ENCODE measurements at places on chromosomes 2 and 18.

- DNase-seq, result no peak
Measured at GRCh38 chr18:10560452-10561045, 34.7 kb downstream of the NAPG start.

- DNase-seq, result no peak
Measured at GRCh38 chr2:191813943-191814342, 32.9 kb downstream of the CAVIN2 start.

DNA sequence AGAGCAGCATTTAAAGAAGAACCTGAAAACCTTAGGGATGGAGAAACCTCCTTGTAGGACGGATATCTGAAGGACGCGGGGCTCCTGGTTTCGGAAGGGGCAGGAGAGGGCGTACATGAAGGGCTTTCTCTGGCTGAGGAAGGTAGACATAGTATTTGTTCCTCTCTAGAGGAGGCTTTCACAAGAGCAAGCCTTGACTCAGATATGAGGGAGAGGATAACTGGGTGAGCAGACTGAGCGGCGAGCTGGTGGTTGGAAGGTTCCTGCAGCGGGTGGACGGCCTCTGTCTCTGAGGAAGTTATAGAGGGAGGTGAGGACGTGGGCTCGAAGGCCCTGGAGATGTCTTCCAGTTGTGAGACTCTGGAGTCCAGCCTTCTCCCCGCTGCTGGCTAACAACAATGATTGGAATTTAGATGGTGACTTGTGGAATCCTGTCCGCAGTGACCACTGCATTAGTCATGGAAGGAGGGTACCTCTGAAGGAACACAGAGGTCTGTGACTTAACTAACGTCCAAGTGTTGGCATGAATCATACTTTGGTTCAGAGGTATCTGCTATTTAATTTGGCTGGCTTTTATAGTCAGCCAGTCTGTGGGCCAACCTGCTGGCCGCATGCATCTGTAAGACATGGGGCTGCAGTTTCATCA, 80.9 kb downstream of the ASAP2 start:
- no peak for DNase-seq

GRCh38 chr2:3876221-3876620, 172.8 kb downstream of the DCDC2C start:
- DNase-seq, result no peak

DNA sequence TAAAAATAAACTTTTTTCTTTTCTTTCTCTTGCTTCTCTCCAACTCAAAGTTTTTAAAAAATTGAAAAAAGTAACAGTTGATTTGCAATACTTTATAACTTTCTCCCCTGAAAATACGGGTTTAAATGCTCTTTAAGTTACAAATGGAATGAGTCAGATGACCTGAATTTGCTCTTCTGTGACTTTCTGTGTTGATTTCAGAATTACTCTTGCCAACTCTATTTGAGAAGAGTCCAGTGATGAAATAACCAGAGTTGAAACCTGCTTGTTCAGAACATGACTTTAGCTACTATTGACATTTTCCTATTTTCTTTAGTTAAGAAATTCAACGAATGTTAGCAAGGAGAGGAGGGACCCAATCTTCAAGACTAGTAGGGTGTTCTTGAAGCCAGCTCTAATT, 146.1 kb upstream of the ZSWIM2 start:
- no peak for DNase-seq

DNA sequence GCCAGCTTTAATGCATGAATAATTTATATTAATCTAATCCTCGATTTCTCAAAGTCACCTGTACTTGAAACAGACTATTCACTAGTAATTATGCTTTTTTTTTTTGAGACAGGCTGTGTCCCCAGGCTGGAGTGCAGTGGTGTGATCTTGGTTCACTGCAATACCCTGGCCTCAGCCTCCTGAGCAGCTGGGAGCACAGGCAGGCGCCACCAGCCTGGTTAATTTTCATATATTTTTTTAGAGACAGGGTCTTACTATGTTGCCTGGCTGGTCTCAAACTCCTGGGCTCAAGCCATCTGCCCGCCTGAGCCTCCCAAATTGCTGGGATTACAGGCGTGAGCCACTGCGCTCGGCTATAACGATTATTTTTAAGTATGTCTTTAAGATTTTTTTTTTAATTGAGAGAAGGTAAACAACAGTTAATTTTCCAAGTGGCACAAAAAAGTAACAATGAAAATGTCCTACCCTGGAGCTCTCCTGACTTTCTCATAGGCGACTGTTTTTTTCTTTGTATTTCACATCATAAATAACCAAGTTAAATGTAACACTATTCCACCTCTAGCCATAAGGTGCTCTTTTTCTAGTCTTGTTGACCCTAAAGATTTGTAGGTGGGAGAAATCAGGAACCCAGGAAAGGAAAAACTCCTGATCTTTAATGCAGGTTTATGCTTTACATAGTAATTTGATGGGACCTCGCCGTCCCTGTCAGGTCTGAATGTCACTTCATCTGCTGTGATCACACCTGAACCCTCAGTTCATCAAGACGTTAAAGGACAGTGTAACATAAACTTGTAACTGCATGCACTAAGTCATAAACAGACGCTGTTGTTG, 1.3 kb upstream of the ANKRD12 start:
- DNase-seq, result no peak

DNA sequence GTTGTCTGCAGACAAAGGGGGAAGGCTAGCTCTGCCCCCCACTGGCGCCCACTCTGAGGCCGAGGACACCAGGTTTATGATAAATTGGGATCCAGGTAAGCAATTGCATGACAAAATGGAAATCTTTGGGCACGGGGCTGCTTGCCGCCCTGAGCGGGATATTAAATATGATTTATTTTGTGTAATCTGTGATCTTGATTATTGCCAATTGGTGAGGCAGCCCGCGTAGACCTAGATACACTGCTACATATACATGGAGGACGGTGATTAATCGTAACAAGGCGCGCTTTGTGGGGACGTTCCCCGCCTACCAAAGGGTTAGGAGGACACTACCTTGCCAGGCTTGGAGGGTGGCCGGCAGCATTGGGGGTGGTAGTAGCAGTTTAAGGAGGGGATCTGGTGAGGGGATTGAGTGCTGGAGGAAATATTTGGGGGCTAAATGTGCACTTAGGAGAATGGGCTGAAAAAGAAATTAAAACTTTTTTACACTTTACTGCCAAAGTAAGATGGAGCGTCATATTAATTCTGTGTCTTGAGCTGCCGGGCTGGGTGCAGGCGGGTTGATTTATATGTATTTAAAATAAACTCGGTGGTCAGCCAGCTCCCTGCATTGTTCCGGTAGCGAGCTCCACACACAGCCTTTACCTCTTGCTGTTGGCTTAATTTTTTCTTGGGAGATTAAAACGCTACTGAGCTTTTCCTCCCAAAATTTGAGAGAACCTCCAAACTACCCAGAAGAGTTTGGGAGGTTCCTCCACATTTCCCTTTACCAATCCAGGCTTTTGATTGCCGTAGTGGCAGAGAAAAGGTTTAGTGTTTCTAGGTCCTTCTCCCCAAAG, 4.1 kb downstream of the HOXD3 start:
- no peak for DNase-seq

DNA sequence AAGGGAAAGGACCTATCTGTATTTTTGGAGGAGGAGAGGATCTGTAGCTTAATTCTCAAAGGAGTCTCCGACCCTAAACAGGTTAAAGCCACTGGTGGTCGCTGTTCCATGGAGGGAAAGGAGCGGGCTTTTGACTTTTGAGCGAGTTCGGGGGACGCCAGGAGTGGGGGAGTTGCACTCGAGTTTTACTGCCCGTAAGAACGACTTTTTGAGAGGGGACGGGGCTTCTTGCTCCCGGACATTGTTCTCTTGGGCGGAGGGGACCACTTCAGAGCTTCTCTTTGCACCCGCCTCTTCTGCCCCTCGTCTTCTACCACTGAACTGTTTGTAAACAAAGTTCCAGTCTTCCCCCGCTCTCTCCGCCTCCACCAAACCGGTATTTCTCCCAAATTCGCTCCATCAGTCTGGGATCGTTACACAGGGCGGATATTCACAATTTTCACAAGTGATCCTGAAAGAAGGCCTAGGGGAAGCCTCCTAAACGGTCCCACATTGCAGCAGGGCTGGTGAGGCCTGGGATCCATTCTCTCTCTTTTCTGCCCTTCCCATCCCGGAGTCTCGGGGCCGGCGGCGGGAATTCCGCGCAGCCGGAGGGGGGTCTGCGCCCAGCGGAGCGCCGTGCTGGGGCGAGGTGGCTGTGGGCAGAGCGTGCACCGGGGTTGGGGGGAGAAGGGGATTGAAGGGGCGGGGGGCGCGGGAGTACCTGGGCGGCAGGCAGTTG, 6.6 kb downstream of the DLX2 start:
- DNase-seq, result no peak

GRCh38 chr2:43201497-43201896, 24.9 kb downstream of the ZFP36L2 start:
- DNase-seq, result no peak

DNA sequence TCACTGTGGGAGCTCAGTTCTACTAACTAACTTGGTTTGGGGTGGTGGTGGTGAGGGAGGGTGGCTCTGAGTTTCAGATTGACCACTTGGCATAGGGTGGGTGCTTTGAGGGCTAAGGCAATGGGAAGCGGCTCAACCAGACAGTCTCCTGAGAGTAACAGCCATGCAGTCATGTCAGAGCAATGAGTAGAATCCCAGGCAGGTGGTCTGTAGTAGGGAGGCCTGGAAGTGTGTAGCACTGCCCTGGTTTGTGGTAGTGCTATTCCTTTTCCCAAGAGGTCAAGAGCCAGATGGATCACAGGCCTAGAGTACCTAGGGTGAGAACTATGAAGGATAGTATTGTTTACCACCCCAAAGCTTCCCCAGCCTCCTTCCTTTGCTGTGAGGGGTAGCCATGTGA, 18.7 kb upstream of the RAPH1 start:
- DNase-seq, result no peak

- DNase-seq, result no peak
Measured at GRCh38 chr2:31318361-31319336, 84.7 kb downstream of the EHD3 start.

- DNase-seq, result no peak
Measured at GRCh38 chr2:111011218-111011617, 109.5 kb upstream of the BCL2L11 start.

DNA sequence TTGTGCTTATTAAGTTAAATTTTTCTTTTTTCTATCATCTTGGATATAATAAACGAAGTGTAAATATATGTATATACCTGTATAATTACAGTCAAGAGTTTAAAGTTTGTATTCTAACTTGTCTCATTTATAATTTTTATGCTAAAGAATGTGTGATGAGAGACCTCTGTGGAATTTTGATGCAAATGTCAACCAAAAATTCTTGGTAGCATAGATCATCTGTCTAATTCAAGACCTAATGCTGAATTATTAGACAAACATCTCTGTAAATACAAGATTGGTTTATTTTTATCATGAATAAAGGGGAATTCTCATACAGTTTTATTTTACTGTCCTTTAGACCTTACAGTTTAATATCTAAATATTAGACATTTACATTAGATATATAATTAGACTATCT, 149.2 kb upstream of the VWC2L start:
- DNase-seq, result no peak

GRCh38 chr2:180122874-180123273, 115.8 kb upstream of the CWC22 start:
- DNase-seq, result no peak

DNA sequence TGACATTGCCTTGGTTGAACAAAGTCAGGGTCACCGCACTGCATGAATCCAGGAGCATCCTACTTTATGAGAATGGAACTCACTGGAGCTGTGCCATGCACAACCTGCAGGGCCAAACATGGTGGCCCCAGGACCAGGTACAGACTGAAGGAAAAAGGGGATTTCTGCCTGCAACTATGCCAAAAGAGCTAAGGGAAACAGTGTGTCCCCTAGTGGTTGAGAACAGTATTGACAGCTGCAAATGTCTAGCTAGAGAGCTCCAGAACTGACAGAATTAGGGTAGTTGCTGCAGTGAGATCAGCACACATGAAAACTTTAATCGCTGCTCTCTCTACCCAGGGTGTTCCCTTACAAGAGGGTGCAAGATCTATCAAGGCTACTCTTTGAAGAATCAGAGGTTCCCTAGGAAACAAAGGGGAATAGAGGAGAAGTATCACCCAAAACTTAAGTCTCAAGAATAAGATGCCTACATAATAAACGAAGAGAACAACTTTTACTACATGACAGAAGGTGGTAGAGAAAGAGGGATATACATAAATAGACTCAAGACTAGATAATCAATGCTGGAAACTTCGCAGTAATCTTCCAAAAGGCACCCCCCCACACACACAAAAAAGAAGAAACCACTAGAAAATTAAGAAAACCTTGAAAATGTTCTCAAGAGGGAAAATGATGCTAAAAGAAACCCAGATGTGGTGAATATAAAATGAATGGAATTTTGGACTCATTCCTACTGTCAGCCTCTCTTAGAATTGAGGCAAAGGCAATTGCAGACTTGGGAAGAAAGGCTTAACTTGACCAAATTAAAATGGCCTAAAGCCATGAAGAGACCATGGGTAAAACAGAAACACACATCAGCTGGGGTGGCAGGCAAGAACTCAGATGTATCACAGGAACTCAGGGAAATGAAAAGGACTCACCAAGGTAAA, 43.6 kb upstream of the IHH start:
- no peak for DNase-seq

GRCh38 chr2:201204655-201205514, 21.9 kb downstream of the CASP10 start:
- no peak for DNase-seq

DNA sequence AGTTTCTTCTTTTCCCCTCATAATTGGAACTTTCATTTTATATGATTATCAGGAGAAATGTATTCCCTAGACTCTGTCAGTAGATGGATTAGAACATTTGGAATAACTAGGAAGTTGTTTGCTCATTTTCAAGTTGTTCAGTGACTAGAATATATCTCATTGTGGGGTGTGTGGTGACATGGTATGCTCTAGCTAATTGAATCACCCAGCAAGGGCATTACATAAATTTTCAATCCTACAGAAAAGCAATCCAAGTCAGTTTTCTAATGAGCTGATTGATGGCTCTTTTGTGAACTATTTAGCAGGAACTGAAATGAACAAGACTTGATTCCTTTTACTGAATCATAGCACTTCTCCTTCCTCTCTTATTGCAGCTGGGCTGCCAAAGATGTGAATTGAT, 461.4 kb downstream of the TGIF1 start:
- DNase-seq, result no peak

- no peak for DNase-seq
Measured at GRCh38 chr18:33052886-33053285, 280.1 kb upstream of the KLHL14 start.

- no peak for DNase-seq
Measured at GRCh38 chr2:154603682-154604081, 94.8 kb upstream of the KCNJ3 start.

DNA sequence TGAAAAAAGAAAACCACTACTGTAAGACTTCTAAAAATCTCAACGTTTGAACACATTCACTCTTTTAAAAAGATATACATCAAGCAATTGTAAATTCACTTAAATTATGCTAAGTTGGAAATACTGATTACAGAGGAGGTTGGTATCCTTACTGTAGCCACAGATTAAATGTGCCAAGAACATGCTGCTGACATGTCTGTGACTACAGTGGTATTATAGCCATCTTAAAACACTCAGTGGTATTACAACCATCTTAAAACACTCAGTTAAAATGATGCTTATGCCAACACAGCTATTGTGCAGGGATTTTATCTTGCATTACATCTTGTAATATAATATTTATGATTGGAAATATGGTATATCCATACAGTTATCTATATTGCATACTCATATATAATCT, 50.0 kb downstream of the TMEM131 start:
- DNase-seq, result no peak
